ENCODE measurements at places on chromosomes 5 and 9.

- no peak overlapping the region for H3K4me3 ChIP-seq
- H3K36me3 ChIP-seq = no peaks in the 10 kb centered on the region
- H3K4me1 ChIP-seq = no peaks in the 10 kb centered on the region
- no peaks in the 10 kb centered on the region for H3K27me3 ChIP-seq
Observed at GRCh38 chr5:157955541-157956172, 96.7 kb upstream of the CLINT1 start.

GRCh38 chr9:134590240-134591081 is 51.1 kb upstream of the COL5A1 start:
- DNase-seq = no peak
- H3K27me3 ChIP-seq = peaks cover 2% of the 10 kb centered on the region
- peaks cover 50% of the 10 kb centered on the region for H3K4me1 ChIP-seq

DNA sequence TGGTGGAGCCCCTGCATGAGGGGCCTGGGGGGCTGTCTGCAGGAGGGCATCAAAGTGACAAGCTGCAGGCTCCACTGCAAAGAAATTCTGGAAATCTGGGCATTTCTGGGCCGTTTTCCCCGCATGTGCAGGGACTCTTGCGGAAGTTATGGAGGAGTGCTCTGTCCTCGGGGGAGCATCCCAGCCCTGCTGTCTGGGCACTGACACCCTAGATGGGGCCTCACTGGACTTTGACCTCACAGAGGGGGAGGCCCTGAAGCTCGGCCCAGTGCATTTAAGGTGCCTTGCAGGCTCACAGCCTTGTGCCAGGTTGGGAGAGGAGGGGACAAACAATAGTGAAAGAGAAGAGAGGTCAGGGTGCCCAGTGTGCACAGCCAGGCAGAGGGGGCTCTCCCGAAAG is 35.4 kb downstream of the LHX3 start:
- H3K27ac ChIP-seq = no peak overlapping the region
- H3K27me3 ChIP-seq = peaks cover 24% of the 10 kb centered on the region
- DNase-seq = no peak
- H3K36me3 ChIP-seq = no peaks in the 10 kb centered on the region
- no peak overlapping the region for H3K4me3 ChIP-seq

- peaks cover 9% of the 10 kb centered on the region for H3K4me1 ChIP-seq
- H3K36me3 ChIP-seq = no peaks in the 10 kb centered on the region
- DNase-seq = peak; percentile 16
Observed at GRCh38 chr5:77850536-77851175, 74.5 kb upstream of the TBCA start.

GRCh38 chr9:129173296-129174101 is 4.6 kb downstream of the IER5L start:
- H3K27ac ChIP-seq = peak overlapping the region; percentile 20
- DNase-seq = no peak
- peaks cover 40% of the 10 kb centered on the region for H3K4me1 ChIP-seq
- peak overlapping the region; percentile 90 for H3K4me3 ChIP-seq
- no peaks in the 10 kb centered on the region for H3K36me3 ChIP-seq
- H3K27me3 ChIP-seq = peaks cover 13% of the 10 kb centered on the region

GRCh38 chr5:139677736-139678613 is 29.8 kb downstream of the CXXC5 start:
- DNase-seq = peak; percentile 82
- H3K36me3 ChIP-seq = peaks cover 31% of the 10 kb centered on the region
- no peak overlapping the region for H3K4me3 ChIP-seq
- H3K4me1 ChIP-seq = peaks cover 67% of the 10 kb centered on the region

DNA sequence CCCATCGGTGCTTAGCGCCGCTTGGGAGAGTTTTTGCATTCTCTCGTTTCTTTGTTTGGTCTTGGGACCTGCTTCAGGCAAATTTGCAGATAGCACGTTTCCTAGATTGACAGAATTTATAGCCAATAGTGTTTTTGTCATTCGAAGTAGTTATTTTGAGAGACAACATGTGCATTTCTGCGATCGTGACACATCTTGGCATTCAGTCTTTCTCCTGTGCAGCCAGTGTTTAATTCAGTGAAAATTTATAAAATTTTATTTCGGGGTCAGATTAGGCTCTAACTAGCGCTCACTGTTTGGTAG is 830 bp downstream of the PRRC1 start:
- no peaks in the 10 kb centered on the region for H3K27me3 ChIP-seq
- H3K27ac ChIP-seq = peak overlapping the region; percentile 96
- H3K36me3 ChIP-seq = peaks cover 13% of the 10 kb centered on the region
- H3K4me3 ChIP-seq = peak overlapping the region; percentile 93
- peak; percentile 87 for DNase-seq

DNA sequence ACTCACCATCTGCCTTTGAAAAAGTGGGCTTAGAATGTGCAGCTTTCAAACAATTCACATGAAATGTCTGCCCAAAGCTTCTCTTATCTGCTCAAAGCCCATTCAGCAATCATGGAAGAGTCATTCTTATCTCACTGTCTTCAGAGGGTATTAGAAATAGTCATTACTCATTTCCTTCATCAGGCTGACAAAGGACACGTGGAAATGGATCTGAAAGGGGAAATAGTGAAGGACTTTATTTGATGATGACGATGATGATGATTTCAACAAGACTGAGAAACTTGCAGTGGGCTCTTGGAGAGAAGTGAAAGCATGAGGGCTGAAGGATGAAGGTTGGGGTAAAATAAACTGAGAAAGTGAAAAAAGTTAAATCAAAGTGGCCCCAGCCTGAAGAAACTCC is 194.3 kb downstream of the SMARCA2 start:
- no peak overlapping the region for H3K27ac ChIP-seq
- H3K27me3 ChIP-seq = no peaks in the 10 kb centered on the region
- DNase-seq = no peak
- no peak overlapping the region for H3K4me3 ChIP-seq
- no peaks in the 10 kb centered on the region for H3K36me3 ChIP-seq

GRCh38 chr5:59746241-59746765 is 147.2 kb downstream of the PDE4D start:
- H3K36me3 ChIP-seq = no peaks in the 10 kb centered on the region
- no peak overlapping the region for H3K4me3 ChIP-seq
- no peaks in the 10 kb centered on the region for H3K4me1 ChIP-seq
- no peak overlapping the region for H3K27ac ChIP-seq
- DNase-seq = peak; percentile 49

DNA sequence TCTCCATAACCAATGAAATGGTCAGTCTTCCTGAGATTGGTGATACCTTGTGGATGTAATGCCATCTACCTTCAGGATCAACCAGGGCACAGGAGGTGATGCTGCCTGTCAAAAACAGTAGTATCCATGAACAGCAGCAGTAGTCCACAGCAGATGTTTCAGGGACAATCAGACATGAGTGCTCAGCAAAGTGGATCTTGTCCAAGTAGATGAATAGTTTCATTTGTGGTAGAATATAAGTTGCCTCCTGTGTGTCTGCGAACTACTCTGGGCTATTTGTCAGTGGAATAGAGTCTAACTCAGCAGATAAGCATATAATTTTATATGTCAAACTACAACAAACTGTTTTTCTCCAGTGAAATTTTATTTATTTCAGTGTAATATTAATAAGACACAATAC is 1860.1 kb upstream of the ACO1 start:
- peaks cover 12% of the 10 kb centered on the region for H3K4me1 ChIP-seq
- no peak overlapping the region for H3K27ac ChIP-seq
- no peak overlapping the region for H3K4me3 ChIP-seq
- no peaks in the 10 kb centered on the region for H3K27me3 ChIP-seq
- peak; percentile 20 for DNase-seq

GRCh38 chr9:137313326-137313936 is 11.4 kb upstream of the NRARP start:
- H3K4me1 ChIP-seq = peaks cover 26% of the 10 kb centered on the region
- no peak overlapping the region for H3K4me3 ChIP-seq
- no peaks in the 10 kb centered on the region for H3K36me3 ChIP-seq
- no peak overlapping the region for H3K27ac ChIP-seq
- DNase-seq = no peak

DNA sequence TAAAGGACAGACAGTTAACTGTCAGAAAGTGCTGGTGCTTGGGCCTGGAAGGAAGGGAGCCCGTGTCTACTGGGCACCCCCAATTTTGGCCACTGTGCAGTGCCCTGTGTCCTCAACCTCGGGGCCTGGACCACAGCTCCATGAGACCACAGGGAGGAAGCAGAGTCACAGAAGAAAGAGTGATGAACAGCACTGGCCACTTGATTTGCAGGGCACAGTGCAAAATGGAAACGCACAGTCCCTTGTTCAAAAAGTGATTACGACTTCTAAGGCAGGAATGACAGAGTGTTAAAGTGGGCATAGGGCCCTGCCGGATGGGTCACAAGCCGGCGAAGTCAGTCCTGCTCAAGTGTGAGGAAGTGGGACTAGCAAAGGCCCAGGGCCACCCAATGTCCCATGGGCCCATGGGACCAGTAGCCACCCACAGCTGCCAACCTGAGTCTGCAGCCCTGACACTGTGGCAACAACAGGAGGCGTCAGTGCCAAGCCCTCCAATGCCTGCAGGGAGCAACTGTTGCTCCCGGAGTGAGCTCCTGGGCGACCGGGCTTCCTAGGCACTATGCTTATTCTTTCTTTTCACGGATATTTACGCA is 85.4 kb downstream of the ADAMTS2 start:
- H3K4me1 ChIP-seq = peaks cover 62% of the 10 kb centered on the region
- no peak overlapping the region for H3K27ac ChIP-seq
- H3K36me3 ChIP-seq = peaks cover 5% of the 10 kb centered on the region
- no peak for DNase-seq
- no peak overlapping the region for H3K4me3 ChIP-seq
- peaks cover 5% of the 10 kb centered on the region for H3K27me3 ChIP-seq

DNA sequence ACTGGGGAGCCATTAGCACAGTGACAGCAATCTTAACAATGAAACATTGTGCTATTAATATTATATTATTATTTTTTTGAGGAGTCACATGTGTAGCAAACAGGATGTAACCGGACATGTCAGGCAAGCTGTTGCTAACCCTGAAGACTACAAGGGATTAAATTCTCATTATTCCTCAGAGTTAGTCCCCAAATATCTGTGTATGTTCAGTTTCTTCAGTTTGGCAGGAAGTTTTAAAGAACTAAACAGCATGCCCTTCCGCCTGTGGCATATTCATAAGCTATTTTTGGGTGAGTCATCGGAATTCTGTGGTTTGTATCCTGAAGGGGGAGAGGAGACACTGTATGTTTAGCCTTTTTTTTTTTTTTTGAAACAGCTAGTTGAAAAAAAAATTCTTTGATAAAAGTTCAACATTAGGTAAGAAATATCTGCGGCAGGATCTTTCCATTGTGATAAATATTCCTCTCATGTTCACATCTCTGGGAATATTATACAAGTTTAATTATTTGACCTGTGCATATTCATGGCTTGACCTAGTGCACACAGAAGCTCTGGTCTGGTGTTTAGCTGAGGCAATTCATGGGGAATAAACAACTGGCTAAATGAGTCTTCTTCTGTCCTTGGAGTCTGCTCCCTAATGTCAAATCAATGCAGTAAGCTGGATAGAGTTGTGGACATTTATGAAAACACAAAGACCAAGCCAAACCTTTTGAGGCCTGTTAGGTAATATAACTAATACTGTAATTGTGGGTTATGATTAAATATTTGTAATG is 202.7 kb upstream of the CDKN2B start:
- H3K27ac ChIP-seq = no peak overlapping the region
- H3K36me3 ChIP-seq = no peaks in the 10 kb centered on the region
- peak; percentile 27 for DNase-seq
- H3K27me3 ChIP-seq = no peaks in the 10 kb centered on the region
- no peaks in the 10 kb centered on the region for H3K4me1 ChIP-seq

- peaks cover 40% of the 10 kb centered on the region for H3K36me3 ChIP-seq
- H3K4me3 ChIP-seq = no peak overlapping the region
- H3K4me1 ChIP-seq = peaks cover 40% of the 10 kb centered on the region
Observed at GRCh38 chr5:138944527-138945322, 69.6 kb upstream of the LRRTM2 start.

GRCh38 chr5:159444441-159445082 is 114.3 kb upstream of the IL12B start:
- H3K27ac ChIP-seq = no peak overlapping the region
- peak; percentile 71 for DNase-seq
- H3K4me3 ChIP-seq = no peak overlapping the region
- no peaks in the 10 kb centered on the region for H3K36me3 ChIP-seq
- no peaks in the 10 kb centered on the region for H3K4me1 ChIP-seq

- H3K4me3 ChIP-seq = no peak overlapping the region
Observed at GRCh38 chr5:132298298-132299212, 4.4 kb downstream of the SLC22A4 start.

DNA sequence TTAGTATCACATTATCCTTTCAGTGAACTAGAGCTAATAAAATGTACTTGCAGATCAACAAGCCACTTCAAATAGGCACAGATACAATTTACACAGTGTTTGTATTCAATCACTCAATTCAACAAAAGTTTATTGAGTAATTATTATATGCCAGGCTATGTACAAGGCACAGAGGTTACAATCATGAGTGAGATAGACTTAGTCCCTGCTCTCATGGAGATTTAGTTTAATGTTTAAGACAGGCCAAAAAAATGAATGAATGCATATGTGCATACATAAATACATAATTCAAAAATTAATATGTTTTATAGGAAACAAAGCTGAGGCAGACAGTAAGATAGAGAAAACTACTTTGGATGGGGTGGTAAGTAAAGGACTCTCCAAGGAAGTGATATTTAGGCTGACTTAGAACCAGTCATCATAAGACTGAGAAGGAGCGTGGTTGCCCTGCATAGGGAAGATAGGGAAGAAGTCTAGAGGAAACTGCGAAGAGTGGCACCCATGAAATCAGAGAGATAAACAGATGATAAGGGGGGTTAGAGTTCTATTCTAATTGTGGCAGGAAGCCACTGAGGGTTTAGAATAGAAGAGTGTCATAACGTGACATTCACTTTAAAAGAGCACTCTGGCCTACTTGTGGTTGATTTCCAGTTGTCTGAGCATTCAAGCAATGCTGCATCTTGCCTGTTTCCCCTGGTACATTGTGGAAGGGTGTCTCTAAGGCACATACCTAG is 49.7 kb upstream of the GRAMD2B start:
- no peak overlapping the region for H3K27ac ChIP-seq
- H3K4me3 ChIP-seq = no peak overlapping the region
- H3K4me1 ChIP-seq = no peaks in the 10 kb centered on the region
- H3K36me3 ChIP-seq = no peaks in the 10 kb centered on the region

- no peaks in the 10 kb centered on the region for H3K27me3 ChIP-seq
- no peak overlapping the region for H3K4me3 ChIP-seq
Observed at GRCh38 chr9:135609366-135609955, 29.9 kb downstream of the GLT6D1 start.

GRCh38 chr5:73420666-73421065 is 27.9 kb downstream of the FOXD1 start:
- no peaks in the 10 kb centered on the region for H3K36me3 ChIP-seq
- no peak for DNase-seq
- no peak overlapping the region for H3K27ac ChIP-seq
- H3K4me3 ChIP-seq = no peak overlapping the region

Data from muscle of leg (tissue), 16 donors.